ENCODE measurements at places on chromosomes 4 and X.

- DNase-seq: no peak
Observed at GRCh38 chr4:89800527-89801103, 36.3 kb downstream of the SNCA start.

DNA sequence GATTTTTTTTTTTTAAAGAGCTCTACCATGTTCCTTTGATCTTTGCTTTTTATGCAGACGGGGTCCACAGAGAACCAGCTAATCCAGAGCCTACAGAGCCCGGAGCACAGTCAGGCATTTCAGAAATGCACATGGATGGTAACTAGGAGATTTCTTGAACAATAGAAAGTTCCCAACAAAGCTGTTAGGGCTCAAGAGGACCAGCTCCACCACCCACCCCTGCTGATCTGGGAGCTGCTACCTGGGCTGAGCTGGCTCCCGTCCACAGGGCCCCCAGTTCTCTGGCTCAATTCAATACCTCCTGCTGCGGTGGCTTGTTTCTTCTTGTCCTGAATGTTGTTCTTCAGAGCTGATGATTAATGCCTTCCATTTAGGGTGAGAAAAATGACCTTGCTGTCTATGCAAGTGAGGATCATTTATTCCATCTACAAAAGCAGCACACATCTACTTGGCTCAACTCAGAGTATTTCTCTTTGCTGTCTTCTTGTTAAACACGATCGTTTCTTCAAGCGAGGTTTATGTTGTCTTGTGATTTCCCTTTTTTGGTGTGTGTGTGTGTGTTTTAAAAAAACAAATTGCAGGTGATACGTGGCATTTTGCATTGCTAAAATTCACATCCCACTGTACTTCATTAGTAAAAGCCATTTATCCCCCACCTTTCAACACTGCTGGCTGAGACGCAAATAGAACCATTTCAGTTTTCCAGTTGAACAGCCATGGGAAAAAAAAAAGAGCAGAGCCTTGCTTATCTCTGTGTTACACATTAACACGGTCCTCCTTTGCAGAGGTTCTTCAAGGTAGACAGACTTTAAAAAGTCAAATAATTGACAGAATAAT lies 31.3 kb downstream of the IGFBP7 start:
- DNase-seq: peak; percentile 73

GRCh38 chr4:113539408-113539807 lies 222.1 kb downstream of the CAMK2D start:
- DNase-seq: no peak

- DNase-seq: no peak
Observed at GRCh38 chr4:127922226-127922625, 41.5 kb downstream of the PLK4 start.

DNA sequence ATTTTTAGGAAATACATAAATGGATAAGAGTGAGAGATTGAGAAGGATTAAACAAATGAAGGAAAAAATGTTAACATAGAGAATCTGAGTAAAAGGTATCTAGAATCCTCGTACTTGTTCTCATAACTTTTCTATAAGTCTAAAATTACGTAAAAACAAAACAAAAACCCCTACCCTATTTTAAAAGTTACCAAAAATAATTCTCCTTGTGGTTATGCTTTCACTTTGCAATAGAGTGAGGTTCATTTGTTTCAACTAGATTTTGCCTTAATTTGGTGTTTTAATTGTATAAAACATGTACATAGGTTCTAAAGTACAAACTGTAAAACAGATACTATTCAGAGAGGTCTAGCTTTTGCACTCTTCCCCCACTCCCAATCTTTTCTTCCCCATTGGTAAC lies 3.8 kb upstream of the GPR34 start:
- no peak for DNase-seq

- no peak for DNase-seq
Observed at GRCh38 chrX:12227412-12228041, 89.3 kb downstream of the FRMPD4 start.

DNA sequence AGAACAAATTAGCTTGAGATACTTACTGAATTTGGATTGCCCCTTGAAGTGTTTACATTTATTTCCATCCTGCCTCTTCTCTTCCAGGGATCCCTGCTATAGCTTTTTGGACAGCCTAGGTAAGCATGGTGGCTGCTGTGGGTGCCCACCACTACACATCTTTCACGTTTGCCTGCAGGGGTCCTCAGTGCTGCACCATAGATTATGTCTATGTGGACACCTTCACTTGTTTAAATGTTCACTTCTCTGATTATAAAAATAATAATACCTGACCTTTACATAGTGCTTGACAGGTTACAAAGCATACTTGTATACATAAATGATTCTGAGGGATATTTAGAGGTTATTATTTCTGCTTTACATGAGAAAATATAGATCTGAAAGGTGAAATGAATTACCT lies 67.9 kb upstream of the SLC4A4 start:
- DNase-seq: no peak

DNA sequence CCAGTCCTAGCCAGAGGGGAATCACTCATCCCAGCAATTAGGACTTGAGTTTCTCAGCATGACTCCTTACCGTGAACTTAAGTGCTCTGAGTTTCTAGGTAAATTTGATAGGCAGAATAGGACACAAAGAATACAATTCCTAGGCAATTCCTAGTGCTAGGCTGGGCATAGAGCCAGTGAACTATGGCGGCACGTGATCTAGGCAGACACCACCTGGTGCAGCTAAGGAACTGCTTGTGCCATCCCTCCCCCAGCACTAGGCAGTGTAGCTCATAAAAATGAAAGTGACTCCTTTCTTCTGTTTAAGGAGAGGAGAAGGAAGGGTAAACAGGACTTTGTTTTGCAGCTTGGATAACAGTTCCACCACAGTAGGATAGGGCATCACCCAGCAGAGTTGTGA lies 736.3 kb upstream of the PCDH7 start:
- DNase-seq: no peak

DNA sequence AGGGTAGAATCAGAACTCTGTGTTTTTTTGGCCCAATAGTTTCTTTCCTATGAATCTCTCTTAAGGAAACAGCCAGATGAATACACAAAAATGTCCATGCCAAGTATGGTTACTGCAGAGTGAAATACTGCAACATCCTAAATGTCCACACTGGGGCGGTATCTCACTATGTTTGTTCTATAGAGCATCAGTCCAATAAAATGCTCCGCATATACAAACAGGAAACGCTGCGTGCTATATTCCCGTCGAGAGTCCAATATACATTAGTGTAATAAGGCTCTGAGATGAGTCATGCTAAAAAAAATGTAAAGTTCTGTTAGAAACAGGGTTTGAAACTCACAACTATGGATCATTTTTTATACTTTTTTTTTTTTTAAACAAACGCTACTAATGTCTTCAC lies 72.9 kb upstream of the ENOX2 start:
- peak; percentile 2 for DNase-seq

DNA sequence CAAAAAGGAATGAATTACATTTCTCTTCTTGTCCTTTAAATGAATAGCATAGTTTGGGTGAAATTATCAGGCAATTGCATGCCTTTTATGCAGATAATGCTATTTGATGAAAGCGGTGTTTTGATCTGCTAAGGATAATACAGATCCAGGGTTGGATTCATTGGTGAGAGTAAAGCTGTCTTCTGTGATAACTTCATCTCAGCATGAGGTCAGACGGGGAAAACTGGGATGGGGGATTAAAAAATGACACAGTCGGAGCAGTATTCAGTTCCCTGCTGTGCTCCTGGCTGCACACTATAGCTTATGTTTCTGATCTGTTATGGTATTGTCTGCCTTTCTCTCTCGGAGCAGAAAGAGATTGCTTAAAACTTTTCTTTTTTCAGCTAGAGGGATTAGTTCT lies 105.9 kb upstream of the TENM3 start:
- no peak for DNase-seq

DNA sequence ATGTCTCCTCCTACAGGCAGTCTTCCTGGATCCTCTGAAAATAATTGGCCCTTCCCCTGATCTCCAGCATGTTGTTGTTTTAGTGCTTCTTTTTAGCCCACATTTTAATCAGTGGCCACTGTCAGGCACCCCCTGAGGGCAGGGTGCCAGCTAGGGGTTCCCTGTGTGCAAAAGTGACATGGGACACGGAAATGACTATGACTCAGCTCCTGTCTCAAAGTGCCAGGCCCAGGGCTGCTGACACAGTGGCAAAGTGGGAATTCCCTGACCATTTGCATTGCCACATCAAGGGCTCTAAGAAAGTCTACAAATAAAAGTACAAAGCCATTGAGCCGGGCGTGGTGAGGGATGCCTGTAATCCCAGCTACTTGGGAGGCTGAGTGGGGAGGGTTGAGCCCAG lies 24.8 kb downstream of the HMX1 start:
- no peak for DNase-seq

DNA sequence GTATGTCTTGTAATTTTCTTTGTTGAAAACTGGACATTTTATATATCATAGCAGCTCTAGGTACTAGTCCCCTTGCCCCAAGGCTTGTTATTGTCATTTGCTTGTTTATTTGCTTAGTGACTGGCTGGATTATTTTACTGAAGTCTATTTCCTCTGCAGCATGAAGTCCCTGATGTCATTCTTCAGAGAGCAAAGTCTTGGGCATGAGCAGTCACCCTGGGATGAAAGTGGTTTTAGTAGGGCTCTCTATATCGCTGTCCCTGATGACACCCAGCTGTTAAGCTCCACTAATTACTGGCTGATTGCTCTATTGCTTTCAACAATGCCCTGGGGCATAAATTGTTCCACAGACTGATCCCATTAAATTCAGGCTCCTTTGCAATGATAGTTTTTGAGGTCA lies 113.5 kb upstream of the USP9X start:
- DNase-seq: no peak

DNA sequence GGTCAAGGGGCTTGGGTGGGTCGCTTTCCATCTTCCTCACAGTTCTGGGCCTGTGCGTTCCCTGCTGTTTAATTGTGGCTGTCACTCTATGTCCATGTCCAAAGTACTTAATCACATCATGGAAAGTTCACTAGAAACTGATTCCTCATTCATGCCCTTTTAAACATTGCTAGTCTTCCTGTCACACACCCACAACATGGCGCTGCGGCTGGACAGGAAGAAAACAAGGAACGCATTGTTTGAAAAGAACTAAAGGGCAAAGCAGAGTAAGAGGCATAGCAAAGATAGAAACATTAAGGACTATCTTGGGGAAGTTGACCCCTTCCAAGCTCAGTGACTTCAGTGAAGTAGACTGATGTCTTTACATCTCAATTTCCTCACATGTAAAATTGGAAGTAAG lies 18.4 kb downstream of the PNPLA4 start:
- DNase-seq: no peak

- DNase-seq: no peak
Observed at GRCh38 chrX:23884427-23885024, 23.2 kb downstream of the APOO start.

- peak; percentile 40 for DNase-seq
Observed at GRCh38 chr4:53196882-53197771, 168.7 kb downstream of the SCFD2 start.

GRCh38 chr4:139005774-139006173 lies 9.8 kb upstream of the NOCT start:
- no peak for DNase-seq

DNA sequence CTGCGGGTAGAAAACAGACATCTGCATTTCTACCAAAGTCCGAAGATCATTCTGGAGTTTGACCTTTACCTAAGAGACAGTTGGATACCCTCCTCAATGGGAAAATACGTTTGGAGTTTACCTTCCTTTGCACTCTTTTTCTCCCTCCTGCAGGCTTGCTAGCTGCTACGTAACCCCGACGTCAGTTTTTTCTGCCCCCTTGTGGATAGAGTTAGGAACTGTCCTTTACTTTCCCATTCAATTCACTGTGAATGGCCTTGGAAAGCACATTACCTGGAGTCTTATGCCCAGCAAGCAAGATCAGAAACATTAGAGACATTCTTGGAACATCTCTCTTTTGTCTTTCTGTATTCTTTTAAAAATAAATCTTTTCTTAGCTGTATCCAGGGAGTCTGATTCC lies 250.7 kb downstream of the NAP1L3 start:
- no peak for DNase-seq

- no peak for DNase-seq
Observed at GRCh38 chrX:38798956-38799355, 2.3 kb upstream of the MID1IP1 start.

DNA sequence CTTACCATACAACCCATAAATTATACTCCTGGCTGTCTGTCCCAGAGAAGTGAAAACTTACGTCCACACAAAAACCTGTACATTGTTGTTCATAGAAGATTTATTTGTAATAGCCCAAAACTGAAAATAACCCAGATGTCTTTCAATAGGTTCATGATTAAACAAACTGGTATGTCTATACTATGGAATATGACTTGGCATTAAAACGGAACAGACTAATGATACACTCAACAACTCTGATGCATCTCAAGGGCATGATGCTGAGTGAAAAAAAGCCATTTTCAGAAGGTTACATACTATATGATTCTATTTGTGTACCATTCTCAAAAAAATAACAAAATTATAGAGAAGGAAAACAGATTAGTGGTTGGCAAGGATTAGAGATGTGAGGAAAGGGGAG lies 11.6 kb upstream of the MND1 start:
- no peak for DNase-seq

GRCh38 chr4:47882228-47882627 lies 32.2 kb downstream of the NFXL1 start:
- no peak for DNase-seq

DNA sequence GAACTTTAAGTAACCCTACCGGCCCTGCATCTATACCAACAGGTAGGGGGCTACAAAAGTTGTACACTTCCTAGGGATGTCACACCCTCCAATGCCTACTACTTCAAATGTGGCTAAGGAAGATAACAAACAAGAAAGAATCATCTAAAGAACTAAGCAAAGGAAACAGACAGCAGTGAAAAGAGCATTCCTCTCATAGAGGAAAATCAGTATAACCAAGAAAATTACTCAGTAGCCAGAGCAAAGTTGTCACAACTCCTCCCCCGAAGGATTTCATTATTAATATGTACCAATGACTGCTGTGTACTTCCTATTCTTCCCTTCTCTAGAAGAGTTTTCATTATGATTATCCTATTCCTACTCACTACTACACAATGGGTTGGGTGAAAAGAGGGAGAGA lies 12.6 kb downstream of the ANKRD17 start:
- no peak for DNase-seq

DNA sequence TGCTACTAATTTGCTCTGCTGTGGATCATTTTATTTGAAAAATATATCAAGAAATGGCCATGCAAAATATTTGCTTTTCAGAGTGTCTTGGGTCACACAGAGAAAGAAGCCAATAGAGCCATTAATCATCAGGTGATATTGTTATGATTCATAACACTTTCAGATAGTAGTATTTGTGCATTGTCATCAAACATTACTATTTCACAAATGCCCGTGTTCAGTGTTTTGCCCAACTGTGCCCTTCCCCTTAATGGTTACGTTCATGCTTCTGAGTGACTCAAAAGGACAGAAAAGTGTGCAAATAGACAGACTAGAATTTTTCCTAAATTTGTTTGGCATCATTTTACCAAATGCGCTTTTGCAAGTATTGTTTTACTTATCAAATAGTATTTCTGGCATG lies 46.5 kb downstream of the PHOX2B start:
- no peak for DNase-seq

- DNase-seq: no peak
Observed at GRCh38 chr4:33104273-33104672, 2384.1 kb downstream of the PCDH7 start.

DNA sequence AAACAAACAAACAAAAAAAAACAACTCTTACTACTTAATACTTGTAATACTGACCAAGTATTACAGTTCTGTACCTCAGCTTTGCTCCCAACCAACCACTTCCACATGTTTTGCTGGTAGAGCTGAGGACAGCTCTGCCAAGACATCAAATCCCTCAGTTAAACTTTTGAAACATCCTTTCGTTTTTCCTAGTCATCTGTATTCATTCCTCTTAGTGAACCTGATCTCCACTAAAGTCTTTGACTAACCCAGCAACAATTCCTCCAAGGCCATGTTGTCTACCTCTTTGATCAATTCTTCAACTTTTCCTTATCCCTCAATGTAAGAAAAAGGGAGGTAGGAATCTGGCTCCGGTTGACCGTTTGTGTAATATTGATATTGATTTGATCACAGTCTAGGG lies 247.5 kb downstream of the ARHGAP24 start:
- DNase-seq: no peak
